Neural crest cell (in vitro differentiated cells): ENCODE measurements at places on chromosomes 4 and X.

DNA sequence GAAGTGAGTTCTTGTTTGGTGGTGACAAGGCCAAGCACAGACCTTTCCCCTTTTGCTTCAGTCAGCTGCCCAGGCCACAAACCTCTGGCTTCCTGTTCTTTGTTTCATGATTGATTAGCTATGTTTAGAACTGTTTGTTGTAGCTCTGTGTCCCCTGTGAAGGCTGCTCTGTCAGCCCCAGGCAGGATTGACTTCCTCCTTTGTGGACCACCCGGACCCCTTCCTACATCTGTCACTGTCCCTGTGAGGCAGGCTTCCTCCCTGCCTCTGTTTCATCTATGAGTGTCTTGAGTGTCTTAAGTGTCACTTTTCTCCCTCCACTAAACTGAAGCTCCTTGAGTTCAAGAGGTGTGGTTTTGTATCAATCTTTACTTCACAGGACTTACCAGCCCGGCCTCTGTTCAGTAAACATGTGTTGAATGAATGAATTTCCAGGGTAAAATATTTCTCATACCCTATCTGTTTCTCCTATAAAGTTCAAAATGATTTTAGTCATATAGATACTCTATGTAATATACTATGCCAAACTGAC lies 83.5 kb downstream of the ZNF674 start:
- DNase-seq, result no peak

- no peak for DNase-seq
Observed at GRCh38 chr4:41963105-41963504, 18.5 kb upstream of the DCAF4L1 start.

GRCh38 chr4:182179751-182180150 lies 63.5 kb upstream of the TENM3 start:
- no peak for DNase-seq

DNA sequence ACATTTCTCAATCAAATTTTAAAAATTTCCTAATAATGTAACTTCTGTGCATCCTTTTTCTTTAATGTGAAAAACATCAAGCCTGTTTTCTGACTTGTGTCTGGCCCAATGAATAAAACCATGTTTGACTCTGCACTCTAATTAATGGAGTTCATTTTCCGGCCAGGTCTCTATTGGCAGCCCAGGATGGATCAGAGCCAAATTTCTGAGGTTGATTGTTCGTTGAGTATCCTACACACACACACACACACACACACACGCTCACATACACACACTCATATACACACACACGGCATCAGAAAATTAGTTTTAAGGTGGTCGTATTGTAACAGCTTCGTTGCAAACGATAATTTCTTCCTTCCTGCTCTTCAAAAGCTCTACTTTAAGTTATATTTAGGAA lies 28.9 kb upstream of the TLL1 start:
- no peak for DNase-seq

DNA sequence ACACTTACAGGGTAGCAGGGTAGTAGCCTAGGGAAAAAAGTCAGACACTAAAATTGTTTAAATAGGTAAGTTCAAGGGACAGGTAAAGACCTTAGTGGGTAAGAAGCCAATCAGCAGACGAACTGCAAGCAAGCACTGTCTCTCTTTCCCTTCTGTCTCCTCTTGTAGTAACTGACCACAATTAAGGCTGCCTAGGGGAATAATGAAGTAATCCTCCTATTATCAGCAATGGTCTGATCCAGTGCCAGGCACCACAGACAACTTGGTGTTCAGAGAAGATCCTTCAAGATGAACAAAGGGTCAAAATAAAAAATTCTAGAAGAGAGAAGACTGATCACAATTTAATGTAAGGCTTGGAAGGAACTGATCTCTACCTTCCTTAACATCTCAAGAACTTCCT lies 62.9 kb downstream of the ELOVL6 start:
- no peak for DNase-seq

GRCh38 chrX:1649621-1650020 lies 34.8 kb downstream of the ASMT start:
- no peak for DNase-seq

- no peak for DNase-seq
Observed at GRCh38 chr4:1446502-1447386, 40.5 kb upstream of the NKX1-1 start.

DNA sequence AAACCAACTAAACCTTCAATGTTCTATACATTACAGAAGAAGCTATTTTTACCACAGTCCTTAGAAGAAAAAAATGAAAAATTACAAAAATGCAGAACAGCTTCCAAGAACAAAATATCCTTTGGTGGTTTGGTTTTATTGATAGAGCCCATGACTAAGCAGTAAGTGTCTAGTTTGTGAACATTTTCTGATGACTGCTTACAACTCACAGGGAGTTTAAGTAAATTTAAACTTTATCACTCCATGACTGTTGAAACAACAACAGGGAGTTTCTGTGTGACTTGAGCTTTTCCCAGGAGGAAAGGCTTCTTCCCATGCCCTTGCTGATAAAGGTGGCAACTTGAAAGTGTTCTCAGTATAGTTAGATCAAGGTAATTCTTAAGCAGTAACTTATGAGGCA lies 2.9 kb downstream of the PF4 start:
- DNase-seq, result no peak

DNA sequence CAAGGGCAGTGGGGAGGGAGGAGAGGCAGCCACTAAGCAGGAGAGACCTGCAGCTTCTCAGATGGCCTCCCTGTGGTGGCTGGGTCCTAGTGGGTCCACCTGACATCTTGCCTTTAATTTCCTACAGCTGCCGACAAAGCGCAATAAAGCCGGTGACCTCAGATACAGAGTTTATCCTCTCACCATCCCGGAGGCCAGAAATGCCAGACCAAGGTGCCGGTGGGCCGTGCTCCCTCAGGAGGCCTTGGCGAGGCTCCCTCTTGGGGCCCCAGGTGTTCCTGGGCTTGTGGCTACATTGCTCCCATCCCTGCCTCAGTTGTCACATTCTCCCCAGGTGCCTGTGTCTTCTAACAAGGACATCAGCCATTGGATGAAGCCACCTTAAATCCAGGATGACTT lies 103.0 kb downstream of the ADRA2C start:
- DNase-seq, result no peak

DNA sequence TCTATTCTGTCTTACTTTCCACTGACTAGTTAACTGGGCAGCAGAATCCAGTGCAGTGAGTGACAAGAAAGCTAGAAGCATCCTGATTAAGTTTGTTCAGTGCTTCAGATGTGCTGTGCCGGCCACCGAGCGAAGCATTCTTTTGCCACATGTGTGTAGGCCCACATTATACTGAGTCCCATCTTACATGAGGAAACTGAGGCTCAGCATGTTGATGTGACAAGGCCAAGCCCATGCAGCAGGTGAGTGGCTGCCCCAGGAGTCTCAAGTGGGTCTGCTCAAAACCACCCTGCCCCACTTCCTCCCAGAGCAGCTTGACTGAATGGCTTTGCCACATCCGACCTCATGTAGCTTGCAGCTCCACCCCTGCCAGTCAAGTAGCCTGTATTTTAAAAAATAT lies 50.5 kb downstream of the RHOH start:
- no peak for DNase-seq

DNA sequence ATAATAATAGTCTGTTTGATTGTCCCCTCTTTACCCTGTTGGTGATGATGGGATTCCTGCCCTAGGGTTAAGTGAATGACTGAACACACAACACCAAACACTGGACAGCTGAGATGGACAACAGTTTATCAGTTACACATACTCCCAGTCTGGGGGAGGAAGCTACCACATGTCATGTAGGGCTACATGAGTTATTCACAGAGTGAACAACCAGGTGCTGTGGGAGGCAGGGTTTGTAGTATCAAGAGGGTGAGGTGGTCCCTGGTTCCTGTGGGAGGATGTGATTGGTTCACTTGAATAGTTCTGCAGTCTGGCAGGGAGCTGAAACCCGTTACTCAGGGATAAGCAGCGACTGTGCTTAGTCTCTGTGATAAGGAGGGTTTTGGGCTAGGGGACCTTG lies 88.8 kb upstream of the AP1S2 start:
- no peak for DNase-seq

GRCh38 chrX:9835585-9836210 lies 49.5 kb downstream of the SHROOM2 start:
- no peak for DNase-seq

DNA sequence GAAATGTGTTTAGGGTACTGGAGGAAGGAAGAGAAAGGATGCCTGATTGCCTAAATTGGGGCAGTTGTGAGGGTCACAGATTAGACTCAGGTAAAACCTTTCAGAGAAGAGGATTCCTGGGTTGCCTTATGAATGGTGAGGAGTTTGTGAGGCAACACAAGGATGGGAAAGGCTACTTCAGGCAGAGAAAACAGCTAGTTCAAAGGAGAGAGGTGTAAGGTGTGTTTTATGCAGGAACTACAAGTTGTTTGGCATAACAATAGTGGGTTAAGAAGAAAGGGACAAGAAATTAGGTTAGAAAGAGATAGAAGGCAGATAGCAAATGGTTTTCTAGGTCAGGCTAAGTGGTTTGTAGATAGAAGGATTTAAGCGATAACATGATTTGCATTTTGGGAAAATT lies 75.1 kb upstream of the PGRMC2 start:
- no peak for DNase-seq

DNA sequence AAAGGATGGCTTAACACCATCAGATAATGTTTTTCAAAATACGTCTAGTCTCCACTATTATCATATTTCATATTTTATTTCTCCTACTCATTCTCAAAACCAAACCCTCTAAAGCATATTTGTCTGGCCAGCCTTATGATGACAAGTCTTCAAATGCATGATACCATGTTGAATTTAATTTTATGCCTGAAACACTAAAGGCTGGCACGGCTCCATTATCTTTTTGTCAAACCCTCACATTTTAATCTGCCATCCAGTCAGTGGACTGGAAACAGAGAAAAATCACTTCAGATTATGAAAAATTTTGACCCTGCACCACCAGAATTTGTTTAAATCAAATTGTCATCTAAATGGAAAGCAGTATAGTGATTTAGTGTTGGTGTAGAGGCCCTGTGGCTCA lies 42.9 kb downstream of the SCD5 start:
- DNase-seq, result no peak

DNA sequence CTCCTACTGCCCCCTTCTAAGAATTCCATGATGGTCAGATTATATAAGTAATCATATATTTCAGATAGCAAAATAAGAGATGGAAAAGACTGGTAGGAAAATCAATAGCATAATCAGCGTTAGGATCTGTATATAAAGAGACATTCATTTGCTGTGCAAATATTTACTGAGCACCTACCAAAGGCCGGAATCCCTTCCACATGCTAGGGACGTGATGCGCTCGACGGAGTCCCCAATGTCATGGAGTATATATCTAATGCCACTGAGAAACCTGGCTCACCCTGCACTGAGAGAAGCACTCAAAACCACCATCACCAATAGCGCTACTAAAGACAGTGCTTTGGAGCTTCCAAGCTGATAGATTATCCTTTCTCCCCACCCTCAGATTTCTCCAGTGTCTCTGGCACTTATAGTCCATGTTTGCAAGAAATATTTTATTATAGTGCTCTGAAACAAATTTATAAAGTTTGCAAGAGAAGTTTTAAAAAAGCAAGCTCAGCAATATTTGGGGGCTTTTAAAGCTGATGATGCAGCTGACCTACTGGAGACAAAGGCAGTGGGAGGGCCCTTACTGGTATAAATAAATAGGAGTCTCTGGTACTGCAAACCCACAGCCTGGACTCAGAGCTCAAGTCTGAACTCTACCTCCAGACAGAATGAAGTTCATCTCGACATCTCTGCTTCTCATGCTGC lies at the start of gene CXCL13:
TSS of gene CXCL13 (plus strand) at position 611 of the 693 bp plus-strand sequence. CDS start at position 657, 46 bp downstream.
- no peak for DNase-seq

DNA sequence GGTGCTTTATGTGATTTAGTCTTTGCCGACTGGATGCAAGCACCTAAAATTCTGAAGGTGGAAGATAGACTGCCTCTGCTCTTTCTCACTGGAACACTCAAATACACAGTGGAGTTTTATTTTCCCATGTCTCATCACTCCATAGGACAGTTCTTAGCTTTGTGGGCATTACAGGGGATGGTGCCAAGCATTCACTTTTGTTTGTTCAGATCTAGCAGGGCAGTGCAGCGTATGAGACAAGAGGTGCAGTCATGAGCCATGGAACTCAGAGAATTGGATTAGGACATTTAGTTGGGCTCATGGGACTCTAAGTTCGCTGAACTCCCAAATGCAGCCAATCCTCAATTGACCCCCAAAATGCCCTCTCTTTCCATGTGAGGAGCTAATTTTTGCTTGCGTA lies 1136.9 kb upstream of the PRKX start:
- no peak for DNase-seq

GRCh38 chr4:168864821-168865541 lies 145.1 kb downstream of the CBR4 start:
- no peak for DNase-seq

GRCh38 chr4:89998469-89999011 lies 103.9 kb downstream of the MMRN1 start:
- no peak for DNase-seq

- no peak for DNase-seq
Observed at GRCh38 chr4:53960843-53961242, 103.6 kb downstream of the CHIC2 start.

DNA sequence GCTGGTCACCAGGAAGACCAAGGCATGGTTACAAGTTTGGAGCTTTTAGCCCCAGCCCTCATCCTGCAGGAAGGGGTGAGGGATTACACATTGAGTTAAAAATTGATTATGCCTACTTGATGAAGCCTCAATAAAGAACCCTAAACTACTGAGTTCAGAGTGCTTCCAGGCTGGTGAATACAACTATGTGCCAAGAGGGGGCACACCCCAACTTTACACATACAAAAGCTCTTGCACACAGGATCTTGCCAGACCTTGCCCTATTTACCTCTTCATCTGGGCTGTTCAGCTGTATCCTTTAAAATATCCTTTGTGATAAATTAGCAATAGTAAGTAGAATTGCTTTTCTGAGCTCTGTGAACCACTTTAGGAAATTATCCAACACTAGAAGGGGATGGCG lies 489.3 kb downstream of the INPP4B start:
- DNase-seq, result no peak

DNA sequence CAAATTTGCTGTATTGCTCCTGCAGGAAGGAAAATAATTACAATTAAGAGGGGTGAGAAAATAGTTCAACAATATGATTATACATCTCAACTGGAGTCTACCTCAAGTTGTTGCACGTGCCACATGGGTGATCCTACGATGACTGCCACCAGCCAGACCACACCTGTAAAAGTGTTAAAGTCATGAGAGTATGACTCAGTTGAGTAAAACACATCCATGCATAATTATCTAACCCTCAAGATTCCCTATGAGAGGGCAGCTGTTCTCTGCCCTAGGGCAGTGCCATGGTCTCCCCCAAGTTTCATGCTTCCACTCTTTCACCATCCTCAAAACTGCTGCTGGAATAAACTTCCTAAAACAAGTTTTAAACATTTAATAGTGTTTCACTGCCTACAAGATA lies 44.1 kb downstream of the QRFPR start:
- no peak for DNase-seq

- DNase-seq, result no peak
Observed at GRCh38 chr4:153154007-153154975, 50.0 kb upstream of the TRIM2 start.

GRCh38 chr4:65033899-65034298 lies 624.6 kb upstream of the TECRL start:
- no peak for DNase-seq
